NCI-H1694 treated with DMSO at 0.1 percent for 48 hours (cell line): ENCODE measurements at places on chromosomes 13 and 19.

DNA sequence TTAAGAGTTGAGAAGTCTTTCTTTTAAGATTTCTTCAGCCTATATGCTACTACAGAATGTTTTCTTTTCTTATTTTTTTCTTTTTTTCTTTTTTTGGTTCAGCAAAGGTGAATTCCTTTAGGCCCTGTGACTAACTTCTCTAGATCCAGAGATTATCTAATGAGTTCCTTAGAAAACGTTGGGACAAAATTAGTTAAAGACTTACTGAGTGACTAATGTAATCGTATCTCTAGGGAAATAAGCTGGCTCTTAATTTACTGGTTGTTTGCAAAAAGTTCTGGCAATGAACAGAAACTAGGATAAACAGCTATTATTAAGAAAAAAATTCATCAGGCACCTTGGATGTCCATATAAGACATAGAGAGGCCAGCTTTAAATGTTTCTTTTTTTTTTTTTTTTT lies 30.7 kb upstream of the CSNK1A1L start:
- DNase-seq: no peak

GRCh38 chr19:51119101-51119500 lies 5.6 kb upstream of the SIGLEC9 start:
- DNase-seq: no peak

GRCh38 chr13:97569841-97570240 lies 135.9 kb downstream of the RAP2A start:
- DNase-seq: no peak

GRCh38 chr13:89856512-89856911 lies 1491.0 kb upstream of the MIR17HG start:
- no peak for DNase-seq

GRCh38 chr19:14619404-14619803 lies 36.5 kb downstream of the CLEC17A start:
- no peak for DNase-seq

DNA sequence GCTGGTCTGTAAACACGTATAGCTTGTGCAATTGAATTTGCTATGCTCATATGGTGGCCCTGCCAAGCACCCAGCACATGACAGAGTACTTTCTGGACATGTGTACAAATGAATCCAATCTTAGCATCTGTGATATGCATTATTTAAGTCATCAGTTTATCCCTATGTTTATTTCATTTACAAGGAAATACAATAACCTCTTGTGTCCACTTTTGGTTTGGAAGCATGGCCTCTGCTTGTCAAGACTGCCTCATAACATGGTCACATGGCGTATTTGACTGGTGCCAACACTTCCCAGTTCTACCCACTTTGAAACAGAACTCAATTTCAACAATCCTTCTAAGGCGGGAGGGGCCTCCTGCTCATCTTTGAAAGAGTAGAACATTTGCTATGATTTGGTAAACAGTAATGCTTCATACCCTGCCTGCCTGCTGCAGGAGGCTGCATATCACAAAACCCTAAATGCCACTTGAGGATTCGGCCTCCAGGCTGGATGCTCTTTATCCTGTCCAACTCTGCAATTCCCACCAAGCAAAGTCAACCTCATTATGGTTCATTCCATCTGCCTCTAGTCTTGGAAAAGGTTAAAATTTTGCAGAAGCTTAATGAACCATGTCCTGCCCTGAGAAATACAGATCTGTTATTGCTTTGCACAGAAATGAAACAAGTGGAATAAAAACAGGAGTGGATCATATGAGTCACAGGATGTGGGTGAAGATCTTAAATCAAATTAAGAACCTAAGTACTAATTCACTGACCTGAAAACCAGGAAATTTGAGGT lies 151.3 kb downstream of the CYSLTR2 start:
- no peak for DNase-seq

DNA sequence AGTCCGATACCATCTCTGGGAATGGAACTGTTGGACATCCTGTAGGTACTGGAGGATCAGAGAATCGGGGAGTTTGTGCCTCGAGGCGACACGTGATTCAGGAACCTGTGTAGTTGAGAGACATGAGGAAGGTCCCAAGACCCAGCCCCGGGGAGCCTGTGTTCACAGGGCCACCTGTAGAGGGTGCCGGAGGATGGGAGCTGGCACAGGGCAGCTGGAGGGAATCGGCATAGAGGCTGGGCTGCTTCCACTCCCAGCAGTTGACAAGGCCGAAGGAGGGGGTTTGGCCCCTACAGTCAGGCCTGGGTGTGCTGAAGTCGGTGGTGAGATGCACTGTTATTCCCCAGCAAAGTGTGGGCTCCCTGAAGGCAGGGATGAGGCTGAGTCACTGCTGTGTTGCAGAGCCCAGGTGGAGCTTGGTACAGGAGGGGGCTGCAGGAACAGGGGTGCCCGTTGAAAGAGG lies 2.5 kb upstream of the ISYNA1 start:
- peak; percentile 12 for DNase-seq

DNA sequence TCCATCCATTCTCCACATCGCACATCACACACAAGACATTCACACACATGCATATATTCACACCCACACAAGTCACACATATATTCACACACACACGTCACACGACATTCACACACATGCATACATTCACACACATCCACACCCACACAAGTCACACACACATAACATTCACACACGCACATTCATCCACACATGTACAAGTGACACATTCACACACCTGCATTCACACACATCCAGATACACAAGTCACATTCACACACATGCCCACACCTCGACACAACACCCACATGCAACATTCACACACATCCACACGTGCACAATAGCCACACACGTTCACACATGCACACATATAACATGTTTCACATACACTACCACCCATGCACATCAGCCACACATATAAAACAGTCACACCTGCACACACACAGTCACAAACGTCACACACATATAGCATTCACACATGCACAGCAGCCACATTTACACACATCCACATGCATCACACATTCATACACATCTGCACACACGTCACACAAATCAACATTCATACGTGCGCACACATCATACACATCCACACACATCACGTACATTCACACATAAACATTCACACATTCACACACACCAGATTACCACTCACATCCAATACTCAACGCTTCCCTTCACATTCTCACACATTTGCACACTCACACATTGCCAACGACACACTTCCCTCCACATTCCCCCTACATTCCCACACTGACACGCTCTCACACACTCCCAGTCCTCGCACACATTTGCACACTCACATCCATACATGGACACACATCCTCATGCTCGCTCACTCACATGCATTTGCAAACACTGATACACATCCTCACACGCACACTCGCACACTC lies 41.0 kb downstream of the ANKRD10 start:
- no peak for DNase-seq

DNA sequence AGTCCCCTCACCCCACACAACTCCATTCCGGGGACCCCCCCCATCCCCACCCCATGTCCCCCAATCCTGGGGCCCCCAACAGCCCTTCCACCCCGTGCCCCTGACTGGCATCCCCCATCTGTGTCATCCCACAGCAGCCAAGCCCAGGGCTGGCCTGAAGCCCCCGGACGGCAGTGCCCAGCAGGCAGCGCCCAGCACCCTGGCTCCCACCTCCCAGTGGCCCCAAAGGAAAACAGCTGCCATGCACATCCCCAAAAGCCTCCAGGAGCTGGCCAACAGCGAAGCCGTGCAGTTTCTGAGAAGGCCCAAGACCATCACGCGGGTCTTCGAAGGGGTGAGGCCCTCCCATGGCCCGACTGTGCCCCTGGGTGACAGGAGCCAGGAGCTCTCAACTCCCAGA lies 1.4 kb downstream of the SYNGR4 start:
- no peak for DNase-seq

- DNase-seq: no peak
These were observed 22.8 kb upstream of the ZNF83 start for GRCh38 chr19:52660981-52661380.

DNA sequence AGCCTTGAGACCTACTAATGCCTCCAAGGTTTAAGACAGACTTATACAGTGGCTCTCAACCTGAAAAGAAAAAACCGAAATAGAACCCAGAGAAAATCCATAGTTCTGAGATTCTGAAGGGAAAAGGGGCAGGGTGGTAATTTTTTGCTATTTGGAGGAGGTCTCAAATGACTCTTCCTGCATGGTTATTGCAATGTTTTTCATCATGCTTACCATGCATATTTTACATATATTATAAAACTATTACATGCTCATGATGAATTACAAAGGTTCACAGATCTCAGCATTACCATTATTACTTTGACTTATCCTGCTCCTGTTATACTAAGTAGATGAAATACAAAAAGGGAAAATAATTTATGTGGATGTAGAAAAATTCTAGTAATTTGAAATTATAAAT lies 47.6 kb downstream of the N4BP2L2 start:
- no peak for DNase-seq

DNA sequence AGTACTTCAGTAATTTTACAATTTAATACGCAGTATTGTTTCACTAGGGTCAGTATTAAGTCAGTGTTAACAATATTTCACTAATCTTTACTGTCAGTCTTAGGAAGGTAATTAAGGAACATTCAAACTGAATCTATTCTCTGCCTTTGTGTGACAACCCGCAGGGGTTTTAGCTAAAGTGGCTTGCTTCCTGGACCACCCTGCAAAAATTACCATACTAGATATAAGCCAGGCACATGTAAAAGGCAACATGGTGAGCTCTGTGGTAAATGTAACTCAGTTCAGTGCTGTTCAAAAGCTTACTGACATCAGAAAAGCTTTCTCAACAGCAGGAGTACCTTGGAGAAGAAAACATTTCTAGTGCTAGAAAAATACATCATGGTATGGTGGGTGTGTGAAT lies 116.7 kb downstream of the FREM2 start:
- no peak for DNase-seq

DNA sequence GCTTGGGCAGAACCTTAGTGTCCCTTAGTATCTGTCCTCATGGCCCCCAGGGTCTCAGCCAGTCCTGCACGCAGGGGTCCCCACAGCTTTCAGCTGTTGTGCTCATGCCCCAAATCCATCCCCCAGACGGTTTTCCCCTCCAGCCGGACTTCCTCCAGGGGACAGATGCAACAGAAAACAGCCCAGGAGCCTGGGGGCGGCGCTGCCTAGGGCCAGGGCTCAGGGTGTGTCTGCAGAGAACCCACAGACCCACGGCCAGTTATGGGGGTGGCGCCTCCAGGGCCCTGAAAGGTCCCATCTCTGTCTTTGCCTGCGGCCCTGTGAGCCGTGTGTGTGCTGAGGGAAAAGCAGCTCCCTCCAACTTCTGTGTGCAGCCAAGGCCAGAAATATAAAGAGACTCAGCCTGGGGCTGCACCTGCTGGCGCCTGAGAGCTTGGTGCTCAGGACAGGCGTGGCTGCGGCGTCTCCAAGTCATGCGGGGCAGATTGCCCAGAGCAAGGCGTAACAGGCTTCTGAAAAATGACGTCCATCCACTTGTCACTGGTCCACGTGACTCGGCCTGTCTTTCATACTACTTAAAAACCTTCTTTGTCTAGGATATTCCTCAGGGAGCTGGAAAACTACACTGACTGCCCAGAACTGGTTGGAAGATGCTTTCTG lies 22.1 kb upstream of the F7 start:
- DNase-seq: no peak

- DNase-seq: no peak
These were observed 419.6 kb downstream of the GPC6 start for GRCh38 chr13:93646245-93646644.

DNA sequence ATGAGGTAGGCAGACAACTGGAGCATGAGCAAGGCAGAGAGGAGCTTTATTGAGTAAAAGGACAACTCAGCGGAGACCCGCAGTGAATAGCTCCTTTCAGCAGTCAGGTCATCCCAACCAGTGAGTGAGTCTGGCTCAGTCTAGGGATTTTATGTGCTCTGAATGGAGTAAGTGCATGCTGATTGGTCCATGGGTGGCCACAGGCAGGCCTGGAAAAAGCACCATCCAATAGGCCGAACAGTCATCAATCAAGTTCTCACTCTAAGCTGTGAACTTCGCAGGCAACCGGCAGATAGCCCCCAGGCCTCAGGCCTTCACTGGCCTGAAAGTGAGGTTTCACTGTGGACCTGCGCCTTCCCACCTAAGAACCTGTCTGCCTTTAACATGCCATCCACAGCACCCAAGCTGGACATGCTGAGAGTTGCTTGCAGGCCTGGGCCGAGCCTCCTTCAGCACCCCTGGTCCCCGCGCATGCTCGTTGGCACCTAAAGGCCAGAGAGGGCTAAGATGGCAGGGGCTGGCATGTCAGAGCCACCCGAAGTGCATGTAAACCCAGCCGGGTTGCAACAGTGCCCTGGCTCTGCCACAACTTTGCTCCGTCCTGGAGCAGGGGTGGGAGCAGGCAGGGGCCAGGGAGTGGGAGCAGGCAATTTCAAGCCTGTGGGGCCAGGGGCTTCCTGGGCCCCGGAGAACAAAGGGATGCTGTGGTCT lies 698.7 kb downstream of the SLITRK1 start:
- no peak for DNase-seq

DNA sequence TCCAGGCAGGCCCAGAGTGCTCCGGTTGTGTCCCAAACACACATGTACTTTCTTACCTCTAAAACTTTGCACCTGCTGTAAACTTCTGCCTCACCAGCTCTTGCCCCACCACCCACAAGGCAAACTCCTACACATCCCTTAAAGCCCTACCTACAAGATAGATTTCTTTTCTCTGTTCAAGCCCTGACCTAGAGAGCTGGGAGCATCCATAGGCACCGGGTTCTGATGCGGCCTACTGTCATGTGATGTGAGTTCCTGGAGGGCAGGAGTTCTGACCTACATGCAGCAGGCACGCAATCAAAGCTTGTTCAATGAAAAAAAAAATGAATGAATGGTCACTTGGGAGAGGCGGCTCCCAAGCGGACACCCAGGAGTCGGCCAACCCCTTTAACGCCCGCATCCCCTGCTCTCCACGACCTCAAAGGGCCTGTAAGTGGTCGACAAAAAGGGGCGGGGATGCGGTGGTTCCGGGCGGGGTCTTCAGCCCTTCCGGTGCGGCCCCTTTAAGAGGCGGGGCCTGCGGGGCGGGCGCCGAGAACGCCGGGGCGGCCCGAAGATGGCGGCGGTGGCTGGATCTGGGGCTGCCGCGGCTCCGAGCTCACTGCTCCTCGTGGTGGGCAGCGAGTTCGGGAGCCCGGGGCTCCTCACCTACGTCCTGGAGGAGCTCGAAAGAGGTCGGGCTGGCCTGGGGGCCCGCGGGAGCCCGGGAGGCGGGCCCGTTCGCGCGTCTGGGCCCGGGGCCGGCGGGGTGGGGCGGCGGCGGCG lies at the start of gene MAP1S:
Gene MAP1S, plus strand, starts transcription at position 534 of the 765 bp plus-strand sequence. Its CDS starts 23 bp downstream, at position 557.
- DNase-seq: no peak

- no peak for DNase-seq
These were observed 3.6 kb downstream of the GJA3 start for GRCh38 chr13:20157151-20157796.

GRCh38 chr13:79936368-79937136 lies 404.4 kb downstream of the SPRY2 start:
- DNase-seq: no peak

DNA sequence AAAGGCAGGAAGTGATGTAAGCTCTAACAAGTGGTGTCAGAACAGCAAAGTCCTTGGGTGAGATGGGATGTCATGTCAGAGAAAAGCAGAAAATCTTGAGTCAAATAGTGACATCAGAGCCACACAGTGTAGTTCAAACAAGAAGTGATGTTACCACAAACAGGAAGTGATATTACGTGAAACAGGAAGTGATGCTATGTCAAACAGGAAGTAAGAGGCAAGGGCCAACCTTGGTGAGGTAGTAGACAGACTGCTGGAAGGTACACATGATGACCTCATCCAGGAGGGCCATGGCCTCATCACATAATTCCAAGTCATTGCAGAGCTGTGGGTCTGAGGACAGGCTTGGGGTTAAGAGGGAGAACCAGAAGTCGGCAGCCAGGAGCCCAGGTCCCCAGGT lies 7.0 kb upstream of the MAMSTR start:
- no peak for DNase-seq

GRCh38 chr19:22603518-22604440 lies 30.3 kb upstream of the ZNF492 start:
- DNase-seq: no peak
